KBM-7 (cell line): ENCODE measurements at places on chromosomes 13 and 19.
A peak's percentile ranks its signal among the peaks of the same experiment; 100 is the strongest.

- no peak for DNase-seq
Measured at GRCh38 chr13:52695856-52696255, 43.2 kb downstream of the SUGT1 start.

- peak; percentile 62 for DNase-seq
Measured at GRCh38 chr19:41356984-41357739, 3.4 kb upstream of the TGFB1 start.

DNA sequence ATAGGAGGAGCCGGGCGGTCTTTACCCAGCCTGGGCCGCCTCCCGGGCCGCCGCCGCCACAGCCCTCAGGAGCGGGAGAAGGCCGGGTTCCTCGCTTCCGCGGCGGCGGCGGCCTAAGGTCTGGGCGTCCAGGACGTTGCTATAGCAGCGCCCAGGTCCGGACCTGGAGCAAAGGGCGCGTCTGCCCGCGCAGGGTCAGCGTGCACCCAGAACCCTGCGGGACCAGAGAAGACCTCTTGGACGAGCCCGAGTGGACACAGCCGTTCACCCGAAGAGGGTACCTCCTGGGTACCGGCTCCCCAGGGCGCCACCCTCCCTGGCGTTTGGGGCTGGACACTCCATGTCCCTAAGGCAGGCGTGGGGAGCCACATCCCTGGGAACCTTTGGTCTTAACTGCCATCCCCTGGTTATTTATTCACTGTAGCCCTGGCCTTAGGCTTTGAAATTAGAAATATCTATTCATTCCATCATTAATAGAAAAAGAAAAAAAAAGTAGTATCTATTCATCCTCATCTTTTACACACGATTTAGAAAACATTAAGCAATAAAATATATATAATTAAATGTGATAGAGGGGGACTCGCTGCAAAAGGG lies 2.4 kb downstream of the DZIP1 start:
- no peak for DNase-seq

DNA sequence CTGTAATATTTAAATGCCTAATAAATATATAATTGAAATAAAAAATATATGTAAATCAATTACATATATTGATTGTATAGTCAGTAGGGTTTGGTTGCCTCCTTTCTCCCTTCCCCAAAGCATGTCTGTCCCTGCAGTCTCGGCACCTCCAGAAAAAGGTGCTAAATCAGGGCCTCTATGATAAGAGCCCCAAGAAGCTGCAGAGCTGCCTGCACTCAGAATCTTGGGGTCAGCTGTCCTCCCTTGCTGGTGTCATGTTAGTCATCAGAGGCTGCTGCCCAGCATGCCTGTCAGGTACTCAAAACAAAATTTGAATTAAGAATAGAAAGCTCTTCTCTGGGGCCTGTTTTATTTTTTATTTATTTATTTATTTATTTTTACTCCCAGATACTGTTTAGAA lies 9.8 kb downstream of the FLT1 start:
- no peak for DNase-seq

GRCh38 chr13:27193496-27193895 lies 21.9 kb upstream of the USP12 start:
- DNase-seq: no peak

GRCh38 chr13:45779901-45780300 lies 71.7 kb downstream of the SIAH3 start:
- DNase-seq: no peak

GRCh38 chr19:39704181-39705044 lies at the start of gene LGALS14:
Gene LGALS14, plus strand, starts transcription at chr19:39704481. Its CDS starts 48 bp downstream, at chr19:39704529.
- DNase-seq: no peak

DNA sequence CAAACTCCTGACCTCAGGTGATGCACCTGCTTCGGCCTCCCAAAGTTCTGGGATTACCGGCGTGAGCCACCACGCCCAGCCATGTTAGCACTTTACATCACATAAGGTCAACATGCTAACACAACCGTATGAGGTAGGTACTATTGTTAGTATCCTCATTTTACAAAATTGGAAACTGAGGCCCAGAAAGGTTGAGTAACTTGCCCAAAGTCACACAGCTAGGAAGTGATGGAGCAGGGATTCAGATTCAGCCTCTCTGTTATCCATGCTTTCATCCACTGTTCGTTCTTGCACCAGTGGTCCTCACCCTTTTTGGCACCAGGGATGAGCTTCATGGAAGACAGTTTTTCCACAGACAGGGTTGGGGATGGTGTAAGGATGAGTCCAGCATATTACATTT lies 8.6 kb downstream of the COX6B1 start:
- DNase-seq: no peak

DNA sequence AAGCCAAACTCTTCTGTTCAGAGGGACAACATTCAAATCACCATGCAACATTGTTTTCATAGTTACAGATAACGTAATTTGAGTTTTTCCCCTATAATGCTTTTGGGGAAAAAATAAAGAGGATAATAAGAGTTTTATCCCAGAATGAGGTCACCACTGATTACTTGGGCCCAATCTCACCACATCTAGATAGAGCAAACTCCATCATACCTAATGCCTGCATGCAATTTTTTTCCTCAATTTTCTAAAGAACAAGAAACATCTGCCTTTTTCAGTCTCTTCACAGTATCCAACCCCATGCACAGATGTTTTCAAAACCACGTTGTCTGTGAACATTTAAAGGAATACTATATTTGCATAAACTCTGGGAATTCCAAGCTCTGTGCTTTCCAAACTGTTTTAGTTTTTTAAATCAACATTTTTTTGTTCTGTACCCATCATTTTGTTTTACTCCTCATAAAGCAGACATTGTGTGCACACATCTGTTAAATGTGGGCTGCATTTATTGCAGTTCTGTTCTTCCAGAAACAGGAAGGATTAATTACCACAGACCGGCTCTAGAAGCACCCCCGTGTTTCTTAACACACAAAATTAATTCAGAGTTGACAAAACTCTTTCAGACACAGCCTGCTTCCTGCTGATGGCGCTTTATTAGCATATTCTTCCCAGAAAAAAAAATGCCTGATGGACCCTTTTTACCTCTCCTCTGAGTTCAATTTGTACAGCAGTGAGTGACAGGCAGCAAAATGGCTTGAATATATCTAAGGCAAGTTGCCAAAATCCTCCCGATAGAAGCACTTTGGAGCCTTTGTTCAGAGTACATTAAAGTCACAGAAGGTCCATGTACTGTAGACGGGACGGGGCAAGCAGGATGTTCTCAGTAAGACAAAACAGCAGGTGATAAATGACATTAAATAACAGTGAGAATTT lies 1171.9 kb downstream of the EFNB2 start:
- peak; percentile 96 for DNase-seq

- no peak for DNase-seq
Measured at GRCh38 chr19:18259893-18260292, 14.4 kb downstream of the IQCN start.

- DNase-seq: no peak
Measured at GRCh38 chr19:5358173-5358800, 17.7 kb upstream of the PTPRS start.

DNA sequence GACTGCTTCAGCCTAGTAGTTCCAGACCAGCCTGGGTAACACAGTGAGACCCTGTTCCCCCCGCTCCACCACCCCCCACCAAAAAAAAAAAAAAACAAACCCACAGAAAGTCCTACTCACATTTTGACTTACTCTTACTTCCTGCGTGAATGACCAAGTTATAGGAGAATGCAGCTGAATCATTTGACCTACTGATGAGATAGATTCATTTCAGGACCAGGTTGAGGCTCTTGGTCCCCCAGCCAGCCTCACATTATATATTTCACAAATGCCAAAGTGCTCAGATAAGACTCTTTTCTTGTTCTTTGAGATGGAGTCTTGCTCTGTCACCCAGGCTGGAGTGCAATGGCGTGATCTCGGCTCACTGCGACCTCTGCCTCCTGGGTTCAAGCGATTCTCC lies 70.2 kb downstream of the KLF5 start:
- DNase-seq: no peak

- DNase-seq: no peak
Measured at GRCh38 chr13:100620792-100621191, 32.2 kb upstream of the GGACT start.

DNA sequence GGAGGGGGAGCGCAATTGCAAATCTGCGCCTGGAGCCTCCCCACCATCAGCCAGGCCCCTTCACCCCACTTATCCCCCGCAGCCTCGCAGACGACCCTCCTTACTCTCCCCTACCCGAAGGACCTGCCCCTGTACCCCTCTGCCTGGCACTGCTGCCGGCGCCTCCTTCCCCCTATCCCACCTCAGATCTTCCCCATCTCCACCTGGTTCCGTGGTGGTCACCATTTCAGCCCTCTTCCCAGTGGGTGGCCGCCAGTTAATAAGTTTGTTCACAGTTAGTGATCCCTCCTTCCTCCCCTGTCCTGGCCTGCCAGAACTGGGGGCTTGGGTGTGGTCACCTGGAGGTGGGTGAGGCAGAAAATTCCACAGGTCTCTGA lies 397 bp downstream of the SLC44A2 start:
- DNase-seq: no peak

- no peak for DNase-seq
Measured at GRCh38 chr13:26664876-26665275, 95.7 kb downstream of the GPR12 start.

DNA sequence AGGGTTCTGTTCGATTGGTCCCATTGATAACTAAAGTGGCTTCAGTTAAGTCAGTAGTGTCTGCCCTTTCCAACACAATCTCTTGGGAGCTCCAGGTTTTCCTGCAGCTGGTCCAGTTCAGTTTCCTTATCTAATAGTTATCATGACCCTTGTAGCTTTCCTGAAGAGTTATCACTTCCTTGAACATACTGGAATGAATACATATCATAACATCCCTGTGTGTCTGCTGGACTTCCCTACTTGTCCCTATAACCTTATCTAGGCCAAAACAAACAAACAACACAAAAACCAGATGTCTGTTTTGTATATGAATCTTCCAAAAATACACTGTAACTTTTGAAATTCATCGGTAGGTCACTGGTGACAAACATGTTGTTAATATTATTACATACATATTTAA lies 167.6 kb downstream of the DCT start:
- DNase-seq: no peak

- DNase-seq: no peak
Measured at GRCh38 chr13:47144782-47145181, 247.9 kb upstream of the HTR2A start.

DNA sequence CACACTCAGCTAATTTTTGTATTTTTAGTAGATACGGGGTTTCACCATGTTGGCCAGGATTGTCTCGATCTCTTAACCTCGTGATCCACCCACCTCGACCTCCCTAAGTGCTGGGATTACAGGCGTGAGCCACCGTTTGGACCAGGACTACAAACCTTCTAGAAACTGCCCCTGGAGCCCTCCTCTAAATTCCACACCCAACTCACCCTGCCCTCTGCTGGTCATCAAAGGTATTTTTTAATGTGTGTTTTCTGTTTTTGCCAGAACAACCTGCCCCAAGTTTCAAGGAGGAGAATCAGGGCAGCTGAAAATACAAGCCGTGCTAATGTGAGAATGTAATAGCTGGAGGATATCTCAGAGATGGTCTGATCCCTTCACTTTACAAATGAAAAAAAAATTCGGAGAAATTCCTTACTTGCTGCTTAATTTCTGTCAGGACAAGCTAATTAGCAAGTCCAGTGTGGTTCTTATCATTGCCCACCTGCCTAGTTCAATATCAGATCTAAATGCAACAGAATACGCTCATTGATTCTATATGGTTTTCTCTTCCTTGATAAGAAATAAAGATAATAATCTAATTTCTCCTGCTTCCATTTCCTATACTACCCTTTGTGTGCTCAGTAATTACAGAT lies 4.1 kb downstream of the ATP8A2 start:
- peak; percentile 78 for DNase-seq

GRCh38 chr13:30736461-30737320 lies 1.3 kb downstream of the ALOX5AP start:
- no peak for DNase-seq

- no peak for DNase-seq
Measured at GRCh38 chr19:47283405-47284059, 8.8 kb downstream of the INAFM1 start.

- no peak for DNase-seq
Measured at GRCh38 chr19:39100500-39101166, 16.5 kb downstream of the ACP7 start.
